Endothelial cell of umbilical vein (primary cell): ENCODE measurements at places on chromosomes 3 and 15.

DNA sequence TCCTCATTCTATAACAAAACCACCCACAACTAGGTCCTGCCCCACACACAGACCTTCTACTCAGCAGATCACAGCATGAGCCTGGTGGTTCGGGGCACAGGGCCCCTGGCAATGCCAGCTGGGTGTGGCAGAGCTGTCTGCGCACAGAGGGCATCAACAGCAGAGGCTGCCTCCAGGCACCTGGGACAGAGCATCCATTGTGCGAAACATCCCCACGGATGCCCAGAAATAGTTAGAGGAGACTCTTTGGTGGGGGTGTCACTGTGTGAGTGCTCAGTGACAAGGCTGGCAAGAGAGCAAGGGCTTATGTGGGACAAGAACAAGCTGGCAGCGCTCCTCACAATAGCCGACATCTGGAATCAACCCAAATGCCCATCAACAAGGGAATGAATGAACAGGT, 487.4 kb upstream of the PROK2 start:
- DNase-seq, result no peak

GRCh38 chr3:48451270-48451669, 4.7 kb downstream of the ATRIP start:
- DNase-seq, result no peak

GRCh38 chr3:100600181-100601042, 9.0 kb upstream of the ADGRG7 start:
- DNase-seq, result no peak

- DNase-seq, result peak; percentile 13
These were observed 140.2 kb upstream of the SKOR1 start for GRCh38 chr15:67685008-67685599.

DNA sequence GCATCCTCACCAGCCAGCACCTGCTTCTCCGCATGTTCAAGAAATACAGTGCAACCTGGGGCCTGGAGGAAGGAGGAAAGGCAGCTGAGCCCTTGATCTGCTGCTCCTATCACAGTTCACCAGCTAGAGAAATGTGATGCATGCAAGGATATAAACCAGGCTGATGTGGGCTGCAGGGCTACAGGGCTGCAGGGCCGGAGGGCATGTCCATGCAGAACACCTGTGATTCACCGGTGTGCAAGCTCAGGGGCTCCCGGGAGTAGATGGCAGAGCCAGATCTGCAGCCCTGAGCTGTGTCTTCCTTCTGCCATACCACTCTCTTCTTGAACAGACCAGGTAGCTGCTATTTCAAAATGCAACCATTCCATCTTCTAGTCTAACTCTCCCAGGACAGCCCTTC, 84.9 kb downstream of the HMG20A start:
- DNase-seq, result no peak

DNA sequence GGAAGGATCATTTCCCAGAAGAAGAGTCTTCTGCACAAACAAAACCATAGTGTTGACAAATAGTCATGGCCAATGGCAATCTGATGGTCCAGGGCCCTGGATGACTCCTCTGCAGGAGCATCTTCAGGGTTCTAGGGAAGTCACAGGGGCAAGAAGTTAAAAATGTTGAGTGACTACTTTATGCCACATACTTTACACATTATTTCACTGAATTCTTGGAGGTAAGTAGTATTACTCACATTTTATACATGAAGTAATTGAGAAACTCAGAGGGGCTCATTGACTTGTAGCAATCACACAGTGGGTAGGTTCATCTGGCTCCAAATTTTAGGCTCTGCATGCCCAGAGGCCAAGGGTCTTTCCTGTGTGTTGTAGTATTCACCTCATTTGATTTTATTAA, 430.2 kb upstream of the MCTP2 start:
- DNase-seq, result no peak

DNA sequence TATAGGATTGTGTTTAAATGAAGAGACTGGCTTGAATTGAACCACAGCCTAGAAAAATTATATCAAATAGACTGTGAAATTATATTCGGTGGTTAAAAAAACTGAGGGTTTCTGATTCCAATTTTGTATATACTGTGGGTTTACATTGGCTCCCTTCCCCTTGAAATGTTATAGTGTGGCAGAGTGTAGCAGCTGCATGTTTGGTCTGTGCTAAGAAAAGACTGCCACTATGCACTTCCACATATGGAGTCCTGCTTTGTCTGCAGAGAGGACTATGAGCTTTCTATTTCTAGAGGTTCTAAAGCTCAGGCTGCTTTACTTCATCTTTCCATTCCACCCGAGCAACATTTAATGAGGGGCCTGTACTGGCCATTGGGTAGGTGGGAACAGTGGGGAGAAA, 112.3 kb downstream of the P3H2 start:
- no peak for DNase-seq

- peak; percentile 78 for DNase-seq
These were observed 27.5 kb upstream of the CFAP161 start for GRCh38 chr15:81106560-81106959.

- no peak for DNase-seq
These were observed 165.5 kb upstream of the TGFBR2 start for GRCh38 chr3:30440880-30441279.

DNA sequence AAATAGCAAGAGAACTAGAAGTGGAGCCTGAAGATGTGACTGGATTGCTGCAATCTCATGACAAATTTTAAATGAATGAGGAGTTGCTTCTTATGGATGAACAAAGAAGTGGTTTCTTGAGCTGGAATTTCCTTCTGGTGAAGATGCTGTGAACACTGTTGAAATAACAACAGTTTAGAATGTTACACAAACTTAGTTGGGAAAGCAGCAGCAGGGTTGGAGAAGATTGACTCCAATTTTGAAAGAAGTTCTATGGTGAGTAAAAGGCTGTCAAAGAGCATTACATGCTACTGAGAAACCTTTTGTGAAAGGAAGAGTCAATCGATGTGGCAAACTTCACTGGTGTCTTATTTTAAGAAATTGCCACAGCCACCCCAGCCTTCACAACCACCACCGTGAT, 220.9 kb upstream of the LRRFIP2 start:
- DNase-seq, result no peak
